ENCODE measurements at places on chromosomes 3 and 15. TPM values are rescaled to one million over a fixed set of nuclear protein-coding genes. Genes with fewer than 3 reads are reported as not detected.

Gene DUOX1
- total RNA-seq, result 15.0 TPM

Gene IL17RE
- 13.3 TPM for total RNA-seq

Gene GLDN
- not detected for total RNA-seq

Gene LRRC34
- total RNA-seq, result not detected

Gene CHRFAM7A
- 0.33 TPM for total RNA-seq

Gene GOLGA8S
- total RNA-seq, result not detected
